ENCODE measurements at places on chromosomes 11 and 22.
A peak's percentile ranks its signal among the peaks of the same experiment; 100 is the strongest.

DNA sequence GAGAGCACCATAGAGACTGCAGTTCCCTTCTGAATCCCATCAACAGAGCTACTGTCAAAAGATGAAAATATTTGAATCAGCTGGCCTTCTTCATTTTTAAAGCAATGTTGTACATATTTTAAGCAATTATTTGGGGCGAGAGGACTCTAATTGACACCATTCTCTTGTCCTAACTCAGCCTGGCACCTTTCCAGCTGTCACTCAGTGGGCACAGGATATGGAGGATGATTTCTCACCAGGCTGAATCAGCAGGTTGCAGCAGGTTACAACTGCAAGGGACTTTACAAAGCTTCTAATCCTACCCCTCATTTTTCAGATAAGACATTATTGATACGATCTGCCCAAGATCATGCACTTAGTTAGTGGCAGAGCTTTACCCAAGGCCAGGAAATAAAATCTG lies 11.9 kb upstream of the WT1 start:
- no peak for DNase-seq

DNA sequence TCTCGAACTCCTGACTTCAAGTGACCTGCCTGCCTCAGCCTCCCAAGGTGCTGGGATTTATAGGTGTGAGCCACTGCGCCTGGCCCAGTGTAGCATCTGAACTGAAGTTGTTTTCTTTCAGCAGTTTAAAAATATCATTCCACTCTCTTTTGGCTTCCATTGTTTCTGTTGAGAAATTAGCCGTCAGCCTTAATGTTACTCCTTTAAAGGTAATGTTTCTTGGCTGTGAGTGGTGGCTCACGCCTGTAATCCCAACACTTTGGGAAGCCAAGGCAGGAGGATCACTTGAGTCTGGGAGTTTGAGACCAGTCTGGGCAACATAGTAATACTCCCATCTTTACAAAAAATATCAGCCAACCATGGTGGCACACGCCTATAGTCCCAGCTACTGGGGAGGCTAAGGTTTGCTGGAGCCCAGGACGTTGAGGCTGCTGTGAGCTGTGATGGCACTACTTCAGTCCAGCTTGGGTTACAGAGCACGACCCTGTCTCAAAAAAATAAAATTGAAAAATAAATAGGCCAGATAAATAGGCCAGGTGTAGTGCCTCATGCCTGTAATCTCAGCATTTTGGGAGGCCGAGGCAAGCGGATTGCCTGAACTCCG lies 25.9 kb downstream of the MCAM start:
- DNase-seq, result no peak

- no peak for DNase-seq
Observed at GRCh38 chr11:116357784-116358544, 414.8 kb downstream of the BUD13 start.

- no peak for DNase-seq
Observed at GRCh38 chr11:66546368-66546965, at the start of gene ACTN3. TSS of gene ACTN3 (plus strand) at chr11:66546903. CDS start at chr11:66546938, 35 bp downstream.

GRCh38 chr11:62179995-62180394 lies 10.0 kb upstream of the SCGB1D1 start:
- DNase-seq, result peak; percentile 39

DNA sequence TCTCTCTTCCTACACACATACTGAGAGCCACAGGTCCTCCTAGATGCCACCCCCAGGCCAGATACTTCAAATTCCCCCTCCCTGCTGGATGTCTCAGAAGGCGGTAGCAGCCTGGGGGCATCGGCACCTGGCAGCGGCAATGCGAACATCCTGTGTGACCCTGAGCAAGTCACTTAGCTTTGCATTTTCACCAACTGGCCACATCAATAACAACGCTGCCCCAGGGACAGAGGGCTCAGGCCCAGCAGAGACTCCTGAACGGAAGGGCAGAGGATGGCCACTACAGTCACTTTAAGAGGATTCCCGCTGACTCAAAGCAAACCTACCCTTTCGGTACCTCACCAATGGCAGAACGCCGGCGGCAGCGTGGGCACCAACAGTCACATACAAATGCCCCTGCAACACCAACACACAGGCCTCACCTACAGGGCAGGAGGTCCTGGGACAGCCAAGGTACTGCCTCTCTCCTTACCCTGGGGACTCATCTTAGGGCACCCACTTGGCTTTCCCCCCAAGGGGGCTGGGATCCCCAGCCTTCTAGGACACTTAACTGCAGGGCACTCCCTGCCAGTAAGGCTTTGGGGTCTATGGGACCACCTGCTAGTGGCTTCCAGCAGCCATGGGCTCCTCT lies 1.6 kb downstream of the LMO1 start:
- no peak for DNase-seq

DNA sequence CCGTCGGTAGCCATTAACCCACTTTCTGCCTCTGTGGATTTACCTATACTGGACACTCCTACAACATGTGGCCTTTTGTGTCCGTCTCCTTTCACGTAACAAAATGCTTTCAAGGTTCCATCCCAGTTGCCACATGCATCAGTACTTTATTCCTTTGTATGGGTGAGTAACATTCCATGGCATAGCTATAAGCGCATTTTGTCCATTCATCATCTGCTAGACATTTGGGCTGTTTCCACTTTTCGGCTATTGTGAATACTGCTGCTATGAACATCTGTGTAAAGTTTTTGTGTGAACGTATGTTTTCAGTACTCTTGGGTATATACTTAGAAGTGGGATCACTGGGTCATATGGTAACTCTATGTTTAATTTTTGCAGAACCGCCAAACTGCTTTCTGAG lies 257.2 kb downstream of the ST3GAL4 start:
- no peak for DNase-seq

- DNase-seq, result no peak
Observed at GRCh38 chr11:111409915-111410314, 30.8 kb upstream of the POU2AF1 start.

GRCh38 chr11:128573638-128574037 lies 13.7 kb downstream of the ETS1 start:
- DNase-seq, result no peak

GRCh38 chr11:18012122-18012905 lies 533 bp downstream of the SERGEF start:
- DNase-seq, result peak; percentile 34

DNA sequence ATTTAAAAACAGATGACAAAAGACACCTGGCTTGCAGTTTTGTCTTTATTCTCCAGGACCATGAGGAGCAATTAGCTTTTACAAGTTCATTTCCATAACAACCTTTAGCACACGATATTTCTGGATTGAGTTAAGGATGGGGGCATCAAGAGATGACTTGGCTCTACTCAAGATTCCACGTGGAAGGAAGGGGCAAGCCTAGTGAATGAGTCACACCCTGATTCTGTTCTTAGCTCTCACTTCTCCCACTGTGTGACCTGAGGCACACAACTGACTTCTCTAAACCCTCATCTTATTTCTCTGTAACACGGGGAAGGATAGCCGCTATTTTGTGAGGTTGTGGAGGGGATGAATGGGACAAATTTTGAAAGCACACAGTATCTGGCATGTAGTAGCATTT lies 185.5 kb downstream of the KIRREL3 start:
- DNase-seq, result no peak

DNA sequence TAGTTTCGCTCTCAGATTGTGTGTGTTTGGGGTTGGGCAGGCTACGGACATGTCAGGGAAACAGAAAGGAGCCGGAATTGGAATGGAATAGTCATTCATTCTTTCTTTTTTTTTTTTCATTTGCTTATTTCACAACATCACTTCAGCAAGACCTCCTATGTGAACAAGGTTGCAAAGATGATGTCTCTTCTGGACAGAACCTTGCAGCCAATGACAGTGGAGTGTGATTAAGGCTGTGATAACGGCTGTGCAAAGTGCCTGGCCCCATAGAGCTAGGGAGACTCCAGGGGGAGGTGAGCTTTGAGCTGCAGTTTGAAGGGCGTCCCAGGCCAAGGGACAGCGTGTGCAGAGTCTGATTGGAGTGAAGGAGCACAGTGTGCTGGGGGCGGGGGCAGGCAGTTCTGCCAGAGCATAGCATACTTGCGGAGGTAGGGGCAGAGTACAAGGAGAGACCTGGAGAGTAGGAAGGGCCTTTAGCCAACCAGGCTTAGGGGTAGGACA lies 3.4 kb downstream of the TIGD3 start:
- no peak for DNase-seq

GRCh38 chr22:40432157-40432556 lies 61.8 kb downstream of the SGSM3 start:
- no peak for DNase-seq

GRCh38 chr11:3130269-3131071 lies 34.6 kb downstream of the OSBPL5 start:
- DNase-seq, result peak; percentile 79

DNA sequence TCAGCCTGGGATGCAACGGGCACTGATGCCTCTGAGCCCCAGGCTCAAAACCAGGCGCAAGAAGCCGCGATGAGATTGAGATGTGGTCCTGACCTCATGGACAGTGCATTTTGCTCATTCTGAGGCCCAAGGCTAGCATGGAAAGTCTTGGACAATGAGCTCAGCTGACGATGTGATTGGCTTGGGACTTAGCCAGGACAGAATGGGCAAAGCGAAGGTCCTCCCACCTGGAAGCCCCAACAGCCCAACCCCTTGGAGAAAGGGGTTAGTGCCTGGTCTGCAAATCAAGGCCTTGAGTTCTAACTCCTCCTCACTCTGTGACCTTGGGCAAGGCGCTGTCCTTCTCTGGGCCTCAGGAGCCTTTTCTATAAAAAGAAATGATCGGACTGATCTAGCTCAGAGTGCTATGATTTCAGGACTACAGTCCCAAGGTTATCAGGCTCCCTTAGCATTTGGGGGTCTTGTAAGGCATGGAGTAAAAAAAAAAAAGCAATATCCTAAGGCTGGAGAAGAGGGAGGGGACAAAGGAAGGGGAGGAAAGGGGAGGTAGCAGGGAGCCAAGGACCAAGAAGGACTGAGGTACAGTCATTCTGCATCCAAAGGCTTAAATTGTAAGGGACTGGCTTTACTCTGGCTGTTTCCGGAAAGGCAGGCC lies 2.7 kb downstream of the SLC43A3 start:
- DNase-seq, result no peak

- DNase-seq, result no peak
Observed at GRCh38 chr11:45766469-45766868, 38.5 kb upstream of the SLC35C1 start.

DNA sequence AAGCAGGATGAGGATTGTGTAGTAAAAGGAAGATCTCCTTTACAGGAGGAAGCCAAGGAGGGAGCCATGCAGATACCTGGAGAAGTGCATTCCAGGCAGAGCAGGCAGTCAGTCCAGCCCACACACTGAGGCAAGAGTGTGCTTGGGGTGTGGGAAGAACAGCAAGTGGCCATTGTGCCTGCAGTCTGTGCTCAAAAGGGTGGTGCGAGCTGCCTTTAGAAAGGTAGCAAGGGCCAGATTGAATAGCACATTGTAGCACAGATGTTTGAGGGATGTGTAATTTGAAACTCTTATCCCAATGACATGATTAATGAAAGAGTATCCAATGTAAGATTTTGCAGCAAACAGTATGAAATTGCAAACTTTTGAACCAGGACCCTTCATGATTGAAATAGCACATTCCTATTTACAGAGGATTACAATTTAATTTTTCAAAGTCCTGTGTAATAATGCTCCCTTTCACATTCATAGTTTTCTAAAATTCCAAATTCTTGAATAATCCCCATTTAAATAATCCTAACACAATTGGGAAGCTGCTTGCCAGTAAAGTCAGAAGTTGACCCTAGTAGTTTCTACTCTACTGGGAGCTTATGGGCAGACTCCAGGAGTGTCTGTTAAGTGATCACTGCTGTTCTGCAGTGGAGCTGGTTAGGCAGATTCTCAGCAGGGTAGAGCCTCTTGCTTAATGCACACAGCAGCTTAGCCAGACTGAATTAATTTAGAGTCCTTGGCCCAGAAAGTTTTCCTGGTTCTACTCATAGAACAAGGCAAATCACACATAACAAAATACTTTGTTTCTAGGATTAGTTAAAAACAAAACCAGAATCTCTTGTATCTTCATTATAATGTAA lies 78.1 kb downstream of the CYB5R2 start:
- DNase-seq, result peak; percentile 56

DNA sequence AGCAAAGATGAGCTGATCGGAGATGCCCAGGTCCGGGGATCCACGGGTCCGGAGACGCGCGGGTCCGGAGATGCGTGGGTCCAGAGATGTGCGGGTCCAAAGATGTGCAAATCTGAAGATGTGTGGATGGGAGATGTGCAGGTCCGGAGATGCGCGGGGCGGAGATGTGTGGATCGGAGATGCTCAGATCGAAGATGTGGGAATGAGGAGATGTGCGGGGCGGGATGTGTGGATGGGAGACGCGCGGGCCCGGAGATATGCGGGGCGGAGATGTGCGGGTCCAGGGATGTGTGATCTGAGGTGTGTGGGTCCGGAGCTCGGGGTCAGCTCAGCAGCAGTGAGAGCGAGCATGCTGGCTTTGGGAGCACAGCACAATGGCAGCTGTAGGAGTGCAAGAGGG lies 35.5 kb downstream of the CDPF1 start:
- no peak for DNase-seq

DNA sequence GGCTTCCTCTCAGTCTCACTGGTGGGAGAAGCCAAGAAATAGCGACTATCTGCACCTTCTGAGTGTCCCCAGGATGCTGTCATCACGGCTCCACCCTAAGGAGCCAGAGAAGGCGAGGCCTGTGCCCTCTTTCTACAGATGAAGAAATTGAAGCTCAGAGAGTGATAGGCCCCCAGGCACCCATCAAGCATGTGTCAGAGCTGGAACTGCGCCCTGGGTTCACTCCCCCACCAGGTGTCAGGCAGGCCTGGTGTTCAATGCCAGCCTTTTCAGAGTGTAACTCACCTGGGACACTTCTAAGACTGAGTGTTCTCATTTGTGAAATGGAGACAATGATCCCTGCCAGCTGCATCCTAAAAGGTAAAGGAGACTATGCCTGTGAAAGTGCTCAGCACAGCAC lies 127.3 kb upstream of the SEZ6L start:
- peak; percentile 84 for DNase-seq

- no peak for DNase-seq
Observed at GRCh38 chr11:18259259-18259658, 6.8 kb upstream of the SAA1 start.

DNA sequence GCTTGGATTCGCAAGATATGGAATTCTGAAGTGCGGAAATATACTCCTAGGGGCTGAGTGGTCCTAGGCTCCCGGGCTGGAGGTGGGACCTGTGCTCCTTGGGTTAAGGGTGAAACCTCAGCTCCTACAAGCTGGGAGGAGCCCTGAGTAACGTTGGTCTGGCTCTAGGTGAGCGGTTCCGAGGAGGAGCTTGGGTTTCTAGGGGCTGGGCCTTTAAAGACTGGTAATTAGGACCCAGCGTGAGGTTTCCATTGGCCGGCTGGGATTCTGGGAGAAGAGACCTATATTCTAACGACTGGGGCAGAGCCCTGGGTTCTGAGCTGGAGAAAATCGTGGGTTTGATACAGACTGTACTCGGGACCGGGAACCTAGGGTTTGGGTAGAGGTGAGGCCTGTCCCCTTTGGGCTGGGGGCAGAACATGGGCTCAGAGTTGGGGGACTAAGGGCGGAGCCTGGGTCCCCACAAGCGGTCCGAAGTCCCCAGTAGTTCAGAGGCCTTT lies 882 bp upstream of the MAP4K2 start:
- no peak for DNase-seq

Measured in NCI-H345 (cell line).